Fibroblast of skin of scalp (primary cell): ENCODE measurements at places on chromosomes 2 and 18.

- DNase-seq, result no peak
Measured at GRCh38 chr18:10061566-10062140, 147.8 kb downstream of the VAPA start.

DNA sequence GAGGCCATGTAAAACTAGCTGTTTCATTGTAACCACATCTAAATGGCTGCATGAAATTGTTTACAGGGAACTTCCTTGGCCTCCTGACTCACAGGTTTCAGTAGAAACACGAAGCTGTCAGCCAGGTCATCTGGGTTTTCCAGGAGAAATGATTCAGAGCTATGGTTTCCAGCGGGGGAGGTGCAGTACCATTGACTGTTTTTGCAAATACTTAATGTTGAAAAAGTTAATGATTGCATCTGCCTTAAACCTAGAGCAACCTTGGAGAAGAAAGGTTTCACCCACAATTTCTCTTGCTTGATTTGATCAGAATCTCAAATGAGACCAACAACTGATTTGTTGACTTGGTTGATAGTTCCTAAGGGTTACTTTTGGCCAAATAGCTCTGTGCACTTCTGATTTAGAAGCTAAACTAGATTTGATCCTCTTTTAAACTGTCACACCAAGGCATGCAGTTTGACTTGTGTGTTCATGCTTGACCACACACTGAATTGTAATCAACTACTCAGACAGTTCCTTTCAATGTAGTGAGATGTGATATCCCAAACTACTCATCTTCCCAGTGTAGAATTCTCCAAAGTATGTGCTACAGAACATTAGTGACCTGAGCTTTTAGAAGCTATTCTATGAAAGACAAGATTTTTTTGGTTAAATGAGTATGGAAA, 193.5 kb upstream of the CHST9 start:
- peak; percentile 20 for DNase-seq

GRCh38 chr2:119142824-119143223, 15.7 kb downstream of the C1QL2 start:
- no peak for DNase-seq

- DNase-seq, result no peak
Measured at GRCh38 chr2:69034845-69035244, 21.9 kb downstream of the ANTXR1 start.

GRCh38 chr18:65704046-65704445, 46.8 kb upstream of the CDH7 start:
- DNase-seq, result no peak

DNA sequence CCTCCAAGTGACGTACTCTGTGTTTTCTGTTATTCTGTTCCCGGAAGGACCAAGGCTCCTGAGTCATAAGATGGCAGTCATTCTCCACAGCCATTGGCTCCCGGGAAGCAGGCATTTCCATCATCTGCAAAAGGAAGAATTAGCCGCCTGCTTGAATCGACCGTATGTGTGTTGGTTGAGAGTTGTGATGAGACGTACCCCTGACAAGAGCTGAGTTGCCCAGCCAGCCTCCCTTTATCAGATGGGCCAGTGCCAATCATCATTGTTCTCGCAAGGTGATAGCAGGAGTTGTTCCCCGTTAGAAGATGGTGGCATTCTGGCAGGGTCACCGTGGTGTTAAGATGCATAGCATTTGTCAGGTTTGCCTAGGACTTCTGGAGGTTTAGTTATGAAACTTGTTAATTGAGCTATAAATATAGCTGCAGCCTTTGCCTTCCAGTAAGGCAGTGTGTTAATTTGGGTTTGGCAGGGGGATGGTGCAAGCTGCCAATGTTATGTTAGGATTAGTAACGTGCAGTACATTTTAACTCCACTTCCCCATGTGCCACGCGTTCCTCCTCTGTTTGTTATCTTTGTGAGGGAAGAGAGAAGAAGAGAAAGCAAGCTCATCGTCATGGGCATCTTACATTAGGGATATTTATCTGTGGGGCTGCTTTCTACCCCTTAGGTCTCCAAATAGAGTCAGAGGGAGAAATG, 652.7 kb upstream of the FANCL start:
- peak; percentile 14 for DNase-seq

DNA sequence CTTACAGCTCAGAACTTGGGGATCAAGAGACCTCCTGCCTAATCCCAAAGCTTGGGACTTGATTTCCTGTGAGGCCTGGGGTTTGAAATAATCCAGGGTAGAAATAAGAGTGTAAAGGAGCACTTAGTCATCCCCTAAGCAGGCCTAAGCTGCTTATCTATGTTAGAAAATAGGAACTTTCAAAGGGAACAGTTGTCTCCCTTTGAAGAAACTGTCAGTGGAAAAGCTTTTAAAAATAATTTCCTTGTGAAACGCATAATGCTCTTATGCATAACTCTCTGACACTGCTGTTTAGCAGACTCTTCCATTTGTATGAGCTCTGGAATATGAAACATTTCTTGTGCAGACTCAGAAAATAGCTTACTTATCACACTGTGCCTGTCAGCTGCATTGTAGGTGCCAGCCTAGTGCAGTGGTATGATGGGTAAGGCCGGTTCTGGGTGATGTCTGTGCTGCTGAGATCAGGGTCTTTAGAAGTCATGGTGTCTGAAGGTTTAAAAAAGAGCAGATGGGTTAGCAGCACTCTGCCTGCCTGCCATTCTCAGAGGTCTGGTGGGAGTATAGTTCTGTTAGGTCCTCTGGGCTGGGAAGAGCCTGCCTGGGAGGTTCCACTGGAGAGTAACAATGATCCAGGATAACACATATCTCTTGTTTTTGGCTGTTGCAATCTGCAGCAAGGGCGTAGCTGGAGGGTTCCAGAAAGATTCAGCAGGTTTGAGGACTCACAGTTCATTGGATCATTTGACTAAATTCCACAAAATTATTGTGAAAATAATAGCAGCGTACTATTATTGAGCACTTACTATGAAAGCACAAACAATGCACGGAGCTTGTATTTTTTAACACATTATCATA, 283.2 kb upstream of the MEX3C start:
- DNase-seq, result no peak

DNA sequence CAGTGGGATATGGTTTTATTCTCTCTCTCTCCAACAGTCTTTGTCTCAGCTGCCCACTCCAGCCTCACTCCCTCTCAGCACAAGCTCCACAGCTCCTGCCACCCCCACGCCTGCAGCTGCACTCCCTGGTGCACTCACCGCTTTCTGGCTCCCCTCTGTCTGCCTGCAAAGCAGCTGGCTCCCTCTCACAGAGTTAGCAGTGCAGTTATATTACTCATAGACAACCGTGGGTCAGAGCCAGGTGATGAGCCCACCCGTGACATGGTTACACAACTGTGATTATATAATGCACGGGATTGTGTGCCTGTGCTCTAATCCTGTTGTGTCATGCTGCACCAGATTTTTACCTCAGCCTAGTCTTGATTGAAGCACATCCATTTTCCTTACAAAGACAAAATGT, 276.9 kb upstream of the CHAC2 start:
- no peak for DNase-seq

- DNase-seq, result no peak
Measured at GRCh38 chr2:98580656-98581284, 27.5 kb downstream of the COA5 start.

GRCh38 chr2:196381464-196381863, 210.1 kb upstream of the STK17B start:
- DNase-seq, result no peak
